ENCODE measurements at places on chromosomes 13 and 19.

DNA sequence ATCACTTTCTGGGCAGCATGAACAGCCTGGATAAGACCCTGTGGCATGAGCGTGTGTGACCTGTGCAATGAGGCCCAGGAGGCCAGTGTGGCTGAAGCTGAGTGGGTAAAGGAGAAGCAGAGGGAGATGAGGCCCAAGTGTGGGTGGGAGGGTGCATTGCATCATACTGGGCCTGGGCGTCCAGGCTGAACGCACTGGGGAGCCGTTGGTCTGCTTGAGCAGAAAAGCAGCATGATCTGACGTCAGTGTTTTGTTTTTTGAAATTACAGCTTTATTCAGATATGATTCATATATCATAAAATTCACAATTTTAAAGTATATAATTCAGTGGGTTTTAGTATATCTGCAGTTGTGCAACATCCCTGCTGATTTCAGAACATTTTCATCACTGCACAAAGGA is 409.7 kb downstream of the HS6ST3 start:
- no peak for DNase-seq

- no peak for DNase-seq
Observed at GRCh38 chr19:55493645-55494171, 5.5 kb downstream of the SSC5D start.

DNA sequence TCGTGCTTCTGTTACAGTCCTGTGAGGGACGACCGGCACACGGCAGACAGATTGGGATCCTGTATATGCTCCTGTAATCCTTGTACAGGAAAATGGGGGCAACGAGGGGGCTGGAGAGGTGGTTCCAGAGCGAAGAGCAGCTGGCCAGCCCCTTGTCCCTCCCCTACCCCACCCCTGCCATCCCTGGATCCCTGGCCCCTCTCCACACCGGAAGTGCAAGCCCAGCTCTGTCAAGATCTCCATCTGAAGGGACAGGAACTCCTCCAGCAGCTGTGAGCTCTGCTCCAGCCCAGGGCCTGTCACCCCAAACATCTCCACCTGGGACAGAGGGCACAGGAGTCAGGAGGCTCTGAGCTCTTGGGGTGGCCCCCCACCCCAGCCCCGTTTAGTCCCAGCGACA is 5.5 kb upstream of the CCER2 start:
- DNase-seq: no peak

GRCh38 chr13:47337781-47338507 is 441.1 kb upstream of the HTR2A start:
- no peak for DNase-seq

DNA sequence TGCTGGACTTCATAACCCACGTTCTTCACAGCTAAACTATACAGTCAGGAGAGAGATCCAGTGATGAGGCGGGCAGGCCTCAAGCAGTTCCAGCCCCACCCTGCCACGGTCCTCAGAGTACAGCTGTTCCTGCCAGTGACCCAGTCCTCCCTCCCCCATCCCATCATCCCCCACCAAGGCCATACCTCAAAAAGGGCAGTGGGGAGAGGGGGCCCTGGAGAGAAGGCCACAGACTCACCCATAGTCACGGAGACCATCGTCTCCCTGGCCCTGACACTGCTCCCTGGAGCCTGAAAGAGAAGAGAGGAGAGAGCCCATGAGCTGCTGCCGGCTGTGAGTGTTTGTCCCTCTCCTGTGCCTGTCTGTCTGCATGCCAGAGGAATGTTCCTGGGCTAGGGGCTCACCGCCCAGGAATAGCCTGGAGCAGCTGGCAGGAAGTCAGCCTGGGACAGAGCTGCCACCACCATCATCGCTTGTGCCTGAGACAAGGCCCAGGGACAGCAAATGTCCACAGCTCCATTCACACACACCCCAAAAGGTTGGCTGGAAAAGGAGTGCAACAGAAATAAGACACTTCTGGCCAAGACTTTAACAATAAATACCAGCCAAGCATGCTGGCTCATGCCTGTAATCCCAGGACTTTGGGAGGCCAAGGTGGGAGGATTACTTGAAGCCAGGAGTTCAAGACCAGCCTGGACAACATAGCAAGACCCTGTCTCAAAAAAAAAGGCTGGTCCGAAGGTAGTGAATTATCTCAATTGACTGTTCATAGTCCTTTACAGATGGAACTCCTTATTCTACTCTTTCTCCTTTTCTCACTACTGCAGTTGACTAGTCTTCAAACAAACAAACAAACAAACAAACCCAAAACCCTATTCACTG is 6.4 kb downstream of the C19orf47 start:
- DNase-seq: no peak

DNA sequence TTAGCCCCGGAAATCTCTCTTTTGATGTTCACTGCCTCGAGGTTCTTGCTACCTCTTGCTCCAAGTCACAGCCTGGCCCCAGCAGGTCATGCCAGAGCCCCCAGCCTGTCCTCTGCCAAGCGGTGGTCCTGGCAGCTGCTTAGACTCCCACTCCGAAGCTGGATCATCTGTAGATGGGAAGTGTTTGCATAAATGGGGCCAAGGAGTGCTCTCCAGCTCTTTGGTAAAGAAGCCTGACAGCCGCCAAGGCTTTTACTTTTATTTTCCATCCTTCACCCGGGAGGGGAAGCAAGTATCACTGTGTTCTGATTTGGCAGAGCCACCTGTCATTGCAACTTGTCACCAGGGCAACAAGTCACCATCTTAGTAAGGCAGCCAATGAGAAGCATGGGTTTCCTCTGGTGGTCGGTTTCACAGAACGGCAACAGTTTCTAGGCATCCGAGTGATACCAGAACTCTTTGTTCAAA is 10.6 kb upstream of the RETN start:
- DNase-seq: peak; percentile 68

- no peak for DNase-seq
Observed at GRCh38 chr19:28074773-28075172, 1138.2 kb downstream of the UQCRFS1 start.

DNA sequence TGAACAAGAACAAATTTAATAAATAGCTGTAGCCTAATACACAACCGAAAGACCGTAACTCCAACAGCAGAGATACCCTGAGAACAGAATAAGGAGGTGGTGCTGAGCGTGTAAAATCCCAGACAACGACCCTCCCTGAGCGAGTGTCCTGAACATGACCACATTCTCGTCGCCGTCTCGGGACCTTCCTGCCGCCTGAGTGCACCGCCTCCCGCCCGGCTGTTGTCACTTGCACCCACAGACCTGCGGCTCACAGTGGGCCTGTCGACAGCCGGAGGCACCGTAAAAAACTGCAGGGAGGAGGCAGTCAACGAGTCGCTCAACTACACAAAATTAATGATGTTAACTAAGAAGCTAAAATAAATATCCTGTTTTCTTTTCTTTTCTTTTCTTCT is 35.8 kb upstream of the GRTP1 start:
- no peak for DNase-seq

- DNase-seq: peak; percentile 67
Observed at GRCh38 chr19:41264581-41265394, 616 bp downstream of the HNRNPUL1 start.

GRCh38 chr13:30276178-30276577 is 31.2 kb downstream of the KATNAL1 start:
- DNase-seq: peak; percentile 29

DNA sequence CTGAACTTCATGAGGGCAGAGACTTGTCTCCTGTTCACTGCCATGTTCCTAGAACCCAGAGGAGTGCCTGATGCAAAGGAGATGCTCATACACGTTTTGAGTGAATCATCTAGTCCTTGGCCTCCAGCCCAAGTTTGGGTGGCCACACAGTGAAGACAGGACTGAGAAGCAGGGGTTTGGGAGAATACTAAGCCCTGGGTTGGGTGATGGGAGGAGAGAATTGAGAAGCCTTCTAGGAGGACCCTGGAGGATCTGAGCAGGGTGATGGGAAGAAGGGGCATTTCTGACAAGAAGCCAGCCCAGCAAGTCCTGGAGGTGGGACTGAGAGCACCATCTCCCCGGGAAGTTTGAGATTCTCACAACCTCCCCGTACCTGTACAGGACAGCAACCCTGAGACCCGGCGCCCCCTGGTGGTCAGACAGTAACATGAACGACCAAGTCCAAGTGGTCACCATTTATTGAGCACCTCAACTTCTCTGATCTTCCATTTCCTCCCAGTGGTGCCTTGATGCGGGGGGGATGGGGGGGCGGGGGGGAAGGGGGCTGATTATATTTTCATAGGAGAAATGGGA is 11.0 kb downstream of the CTU1 start:
- peak; percentile 70 for DNase-seq

DNA sequence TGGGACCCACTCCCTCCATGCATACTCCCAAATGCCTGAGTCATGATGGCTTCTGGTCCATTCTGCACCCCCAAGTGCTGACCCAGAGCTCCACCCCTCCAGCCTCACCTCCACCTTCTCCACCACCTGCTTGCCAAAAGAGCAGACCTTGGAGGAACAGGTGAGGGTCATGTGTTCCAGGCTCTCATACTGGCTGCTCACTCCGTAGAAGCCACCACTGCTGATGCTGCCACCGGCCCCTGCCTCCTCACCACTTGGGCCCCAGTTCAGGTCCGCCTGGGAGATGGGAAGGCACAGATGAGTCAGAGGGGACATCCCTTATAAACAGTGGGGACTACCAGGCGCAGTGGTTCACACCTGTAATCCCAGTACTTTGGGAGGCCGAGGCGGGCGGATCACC is 7.9 kb downstream of the CD37 start:
- no peak for DNase-seq

DNA sequence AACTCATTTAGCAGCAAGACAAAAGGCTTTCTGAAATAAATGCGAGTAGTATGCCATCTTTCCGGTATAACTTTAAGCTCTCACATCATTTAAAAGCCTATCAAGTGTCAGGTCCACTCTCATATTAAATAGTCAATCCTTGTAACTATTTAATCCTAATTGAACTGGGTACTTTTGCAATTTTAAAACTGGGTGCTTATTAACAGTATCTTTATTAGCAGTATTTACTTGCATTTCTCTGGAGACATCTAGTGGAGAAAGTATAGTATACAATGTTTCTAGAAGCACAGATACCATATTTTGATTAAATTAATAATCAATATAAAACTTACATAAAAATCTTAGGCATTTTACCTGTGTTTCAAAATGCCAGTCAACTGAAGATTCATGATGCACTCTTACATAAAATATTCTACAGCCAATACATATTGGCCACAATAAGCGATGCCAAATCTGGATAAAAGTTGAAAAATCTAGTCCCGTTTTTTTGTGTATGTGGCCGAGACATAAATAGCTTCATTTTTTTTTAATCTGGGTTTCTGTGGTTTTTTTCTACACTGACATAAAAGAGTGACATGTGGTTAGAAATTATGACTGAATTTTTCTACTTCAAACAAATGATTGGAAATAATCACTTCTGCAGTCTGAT is 4.3 kb upstream of the POSTN start:
- no peak for DNase-seq

DNA sequence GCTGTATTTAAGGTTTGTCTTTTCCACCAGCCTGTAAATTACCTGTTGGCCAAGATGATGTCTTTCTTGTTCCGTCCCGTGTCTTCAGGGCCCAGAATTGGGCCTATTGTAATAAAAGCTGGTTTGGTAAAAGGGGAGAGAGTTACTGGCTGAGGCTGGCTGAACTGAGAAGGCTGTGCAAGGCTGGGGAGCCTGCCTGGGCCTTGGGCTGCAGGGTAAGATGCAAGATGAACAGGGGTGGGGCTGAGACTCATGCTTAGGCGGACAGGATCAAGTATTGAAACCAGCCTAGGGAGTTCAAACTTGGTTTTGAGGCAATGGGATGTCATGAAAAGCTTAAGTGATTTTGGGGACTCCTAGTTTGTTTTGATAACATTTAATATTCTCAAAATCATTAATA is 142.3 kb downstream of the PCCA start:
- DNase-seq: no peak

DNA sequence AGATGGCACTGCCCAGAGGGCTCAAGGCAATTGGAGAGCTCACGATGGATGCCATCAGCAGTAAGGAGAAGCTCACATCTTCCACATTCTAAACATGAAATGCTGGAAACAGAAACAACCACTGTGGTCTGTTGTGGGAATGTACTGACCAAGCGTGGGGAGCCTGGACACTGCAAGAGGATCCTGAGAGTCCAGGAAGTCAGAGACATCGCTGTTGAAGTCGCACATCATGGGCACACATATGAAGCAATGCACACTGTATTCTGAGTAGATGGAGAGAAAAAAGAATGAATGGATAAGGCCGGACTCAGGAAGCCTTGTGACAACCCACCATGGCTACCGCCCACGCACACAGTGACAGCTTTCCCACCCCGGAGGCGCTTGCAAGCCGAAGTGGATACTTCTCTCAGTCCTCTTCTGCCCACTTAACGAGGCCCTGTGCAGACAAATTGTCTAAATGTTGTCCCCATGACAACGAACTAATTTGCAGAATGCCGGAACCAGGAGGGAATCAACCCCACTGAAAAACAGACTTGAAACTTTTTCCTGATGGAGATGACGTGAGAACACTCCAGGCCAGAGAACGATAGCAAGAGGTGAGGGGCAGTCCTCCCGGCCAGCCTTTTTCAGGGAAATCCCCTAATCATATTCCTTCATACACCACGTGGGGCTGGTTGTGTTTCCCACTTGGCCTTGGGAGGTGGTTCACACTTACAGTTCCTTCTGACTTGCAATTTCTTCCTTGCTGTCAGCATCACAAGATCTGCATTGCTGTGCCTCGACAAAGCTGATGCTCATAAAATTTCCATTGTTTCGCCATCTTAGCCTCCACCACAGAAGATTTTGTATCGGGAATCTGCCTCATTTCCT is 109.6 kb upstream of the SERP2 start:
- DNase-seq: no peak

DNA sequence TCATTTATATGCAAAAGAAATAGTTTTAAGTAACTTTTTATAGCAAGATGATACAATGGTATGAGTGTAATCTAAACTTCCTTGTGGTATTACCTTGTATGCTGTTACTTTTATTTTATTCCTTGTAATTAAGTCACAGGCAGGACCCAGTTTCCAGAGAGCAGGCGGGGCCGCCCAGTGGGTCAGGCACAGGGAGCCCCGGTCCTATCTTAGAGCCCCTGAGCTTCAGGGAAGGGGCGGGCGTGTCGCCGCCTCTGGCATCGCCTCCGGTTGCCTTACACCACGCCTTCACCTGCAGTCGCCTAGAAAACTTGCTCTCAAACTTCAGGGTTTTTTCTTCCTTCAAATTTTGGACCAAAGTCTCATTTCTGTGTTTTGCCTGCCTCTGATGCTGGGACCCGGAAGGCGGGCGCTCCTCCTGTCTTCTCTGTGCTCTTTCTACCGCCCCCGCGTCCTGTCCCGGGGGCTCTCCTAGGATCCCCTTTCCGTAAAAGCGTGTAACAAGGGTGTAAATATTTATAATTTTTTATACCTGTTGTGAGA is 10.2 kb downstream of the PLPPR3 start:
- DNase-seq: no peak

GRCh38 chr19:27689734-27690241 is 1523.2 kb downstream of the UQCRFS1 start:
- DNase-seq: no peak

- DNase-seq: no peak
Observed at GRCh38 chr13:95564733-95565291, 12.3 kb downstream of the CLDN10 start.

DNA sequence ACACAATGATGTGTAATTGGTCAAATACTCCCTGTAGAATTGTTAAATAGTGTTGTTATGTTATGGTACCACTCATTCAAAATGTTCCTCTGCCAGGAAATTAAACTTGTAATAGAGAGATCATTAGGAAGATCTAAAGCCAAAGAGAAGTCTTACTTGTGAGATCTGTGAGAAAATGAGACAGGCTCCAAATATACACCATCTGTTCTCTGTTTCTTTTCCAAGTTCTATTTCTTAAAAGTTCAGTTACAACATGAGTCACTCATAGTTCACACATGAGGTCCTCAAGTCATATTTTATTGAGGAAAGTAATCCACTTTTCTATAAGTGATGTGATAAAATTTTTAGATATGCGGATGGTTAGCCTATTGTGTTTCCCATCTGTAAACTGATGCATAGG is 1038.1 kb upstream of the PRR20A start:
- no peak for DNase-seq

All from activated CD4-positive, alpha-beta T cell treated with anti-CD3 and anti-CD28 coated beads, Interleukin-2, amount 50 U/mL, for 16 hours (primary cell).